ENCODE measurements at places on chromosomes 3 and 15. TPM values are rescaled to one million over a fixed set of nuclear protein-coding genes. Genes with fewer than 3 reads are reported as not detected.

The CCR8 gene
- not detected for polyA plus RNA-seq

DNA sequence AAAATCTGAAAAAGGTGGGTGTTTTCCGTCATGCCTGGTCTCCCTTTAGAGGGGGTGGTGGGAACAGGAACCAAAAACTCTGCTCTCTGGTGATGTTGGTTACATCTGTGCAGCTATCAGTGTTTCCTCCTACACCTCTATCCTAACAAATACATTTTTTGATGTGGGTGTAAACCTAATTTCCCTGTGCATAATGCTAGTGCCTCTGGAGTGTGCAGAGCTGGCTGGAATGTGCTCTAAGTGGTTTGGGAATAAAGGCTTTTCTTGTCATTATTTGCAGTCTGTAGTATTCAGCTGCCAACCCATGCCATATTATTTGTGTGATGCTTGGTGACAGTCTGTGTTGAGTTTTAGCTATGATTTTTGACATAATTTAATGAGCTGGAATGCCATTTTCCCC, 547.6 kb downstream of the NLGN1 start:
- DNase-seq, result no peak

The CAMP gene
- not detected for polyA plus RNA-seq

The GOLGA6D gene
- 0.05 TPM for polyA plus RNA-seq

- no peak for DNase-seq
Measured at GRCh38 chr15:69786136-69786701, 311.5 kb downstream of the TLE3 start.

GRCh38 chr15:92565351-92566125, 90.0 kb downstream of the FAM174B start:
- no peak for DNase-seq

DNA sequence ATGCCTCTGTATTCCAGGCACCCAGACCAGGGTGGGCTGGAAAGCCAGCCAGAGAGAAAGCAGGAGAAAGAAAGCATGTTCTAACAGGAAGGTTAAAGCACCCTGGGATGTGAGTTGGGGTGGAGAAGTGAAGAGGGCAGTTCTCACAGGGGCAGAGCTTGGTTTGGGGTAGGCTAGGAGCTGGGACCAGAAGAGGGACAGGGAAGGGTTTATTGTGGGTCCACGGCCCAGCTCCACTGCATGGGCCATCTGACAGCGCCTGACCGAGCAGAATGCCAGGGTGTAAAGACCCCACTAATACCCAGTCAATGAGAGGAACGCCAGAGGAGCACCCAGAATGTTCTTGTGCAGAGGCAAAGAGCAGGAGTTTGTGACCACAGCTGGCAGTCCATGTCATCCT, 27.1 kb upstream of the MAGEF1 start:
- DNase-seq, result no peak

DNA sequence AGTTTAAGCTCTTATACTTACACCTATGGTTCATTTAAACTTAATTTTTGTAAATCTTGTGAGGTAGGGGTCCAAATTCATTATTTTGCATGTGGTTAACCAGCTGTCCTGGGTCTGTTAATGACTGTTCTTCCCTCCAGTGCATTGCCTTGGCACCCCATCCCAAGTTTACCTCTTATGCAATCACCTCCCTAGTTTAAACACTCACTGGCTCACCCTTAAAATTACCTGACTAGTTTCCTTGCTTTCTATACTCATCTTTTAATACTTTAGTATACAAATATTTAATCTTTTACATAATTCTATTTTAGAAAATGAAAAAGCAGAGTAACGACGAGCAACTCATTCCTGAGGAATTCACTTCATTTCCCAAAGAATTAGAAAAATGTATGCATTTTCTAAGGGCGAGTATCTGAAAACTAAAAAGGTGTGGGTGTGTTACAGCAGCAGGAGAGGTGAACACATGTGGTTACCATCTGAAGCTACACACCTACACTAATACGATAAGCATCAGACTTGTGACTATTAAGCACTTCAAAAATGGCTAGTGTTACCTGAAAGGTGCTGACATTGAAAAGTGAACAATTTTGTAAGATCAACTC, 33.7 kb downstream of the TJP1 start:
- DNase-seq, result no peak

The KBTBD12 gene
- not detected for polyA plus RNA-seq

DNA sequence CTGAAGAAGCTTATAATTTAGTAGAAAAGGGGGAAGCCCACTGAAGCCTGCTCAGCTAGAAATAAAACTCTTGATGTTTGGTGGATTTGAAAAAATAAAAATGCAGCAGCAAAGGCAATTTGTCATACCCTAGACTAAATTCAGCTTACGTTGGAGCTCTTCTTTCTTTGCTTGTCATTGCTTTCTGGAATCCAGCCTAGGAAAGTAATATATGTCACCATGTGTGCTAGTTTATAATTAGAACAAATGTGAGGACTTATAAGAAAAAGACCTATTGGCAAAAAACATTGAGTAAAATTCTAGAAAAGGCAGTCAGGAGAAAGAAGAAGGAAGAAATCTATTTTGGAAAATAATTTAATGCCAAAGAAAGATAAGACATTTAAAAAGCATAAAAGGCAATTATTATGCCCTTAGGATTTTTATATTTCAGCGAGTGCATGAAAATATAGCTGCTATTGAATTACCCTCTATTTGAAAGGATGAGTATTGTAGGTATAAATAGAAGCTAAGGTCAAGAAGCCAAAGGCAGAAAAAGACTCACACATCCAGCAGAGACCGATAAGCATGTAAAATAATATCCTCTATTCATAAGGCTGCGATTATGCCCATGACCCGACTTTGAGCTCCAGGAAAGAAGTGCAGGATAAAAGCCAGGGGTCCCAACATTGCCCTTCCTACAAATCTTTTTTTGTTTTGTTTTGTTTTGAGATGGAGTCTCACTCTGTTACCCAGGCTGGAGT, 10.6 kb upstream of the BTBD1 start:
- no peak for DNase-seq

The COL8A1 gene
- not detected for polyA plus RNA-seq

The SPPL2A gene
- polyA plus RNA-seq, result 81.3 TPM

The SENP8 gene
- 1.2 TPM for polyA plus RNA-seq

The CLSTN2 gene
- 0.03 TPM for polyA plus RNA-seq

The MEF2A gene
- 15.0 TPM for polyA plus RNA-seq

DNA sequence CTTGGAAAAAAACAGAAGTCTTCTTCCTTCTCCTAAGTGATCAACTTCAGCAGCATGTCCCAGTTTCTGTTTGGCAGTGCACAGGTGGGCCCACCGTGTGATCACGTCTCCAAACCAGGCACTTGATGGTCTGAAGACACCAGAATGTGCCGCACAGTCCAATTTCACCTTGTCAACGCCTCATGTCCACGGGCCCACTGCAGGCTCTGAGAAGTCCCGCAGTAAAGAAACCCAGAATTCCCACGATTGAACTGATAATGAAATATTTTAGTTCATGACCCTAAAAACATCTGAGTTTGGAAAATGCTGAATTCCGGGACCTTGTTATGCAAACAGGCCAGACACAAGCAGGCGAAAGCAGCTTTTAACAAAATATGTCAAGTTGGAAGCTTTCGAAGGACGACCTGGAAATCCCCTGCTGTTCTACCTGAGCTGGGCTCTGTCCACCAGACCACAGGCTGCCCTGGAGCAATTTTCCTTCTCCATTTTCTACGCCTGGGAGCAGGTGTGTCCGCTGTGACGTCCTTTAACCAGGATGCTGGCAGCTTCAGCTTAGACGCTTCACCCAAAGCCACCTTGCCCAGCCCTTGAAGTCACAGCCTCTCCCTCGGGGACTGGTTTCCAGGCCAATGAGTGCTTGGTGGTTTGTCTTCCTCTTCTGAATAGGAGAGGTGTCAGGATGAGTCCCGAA, 167.8 kb upstream of the IQSEC1 start:
- DNase-seq, result no peak

The GPR62 gene
- polyA plus RNA-seq, result 0.05 TPM

DNA sequence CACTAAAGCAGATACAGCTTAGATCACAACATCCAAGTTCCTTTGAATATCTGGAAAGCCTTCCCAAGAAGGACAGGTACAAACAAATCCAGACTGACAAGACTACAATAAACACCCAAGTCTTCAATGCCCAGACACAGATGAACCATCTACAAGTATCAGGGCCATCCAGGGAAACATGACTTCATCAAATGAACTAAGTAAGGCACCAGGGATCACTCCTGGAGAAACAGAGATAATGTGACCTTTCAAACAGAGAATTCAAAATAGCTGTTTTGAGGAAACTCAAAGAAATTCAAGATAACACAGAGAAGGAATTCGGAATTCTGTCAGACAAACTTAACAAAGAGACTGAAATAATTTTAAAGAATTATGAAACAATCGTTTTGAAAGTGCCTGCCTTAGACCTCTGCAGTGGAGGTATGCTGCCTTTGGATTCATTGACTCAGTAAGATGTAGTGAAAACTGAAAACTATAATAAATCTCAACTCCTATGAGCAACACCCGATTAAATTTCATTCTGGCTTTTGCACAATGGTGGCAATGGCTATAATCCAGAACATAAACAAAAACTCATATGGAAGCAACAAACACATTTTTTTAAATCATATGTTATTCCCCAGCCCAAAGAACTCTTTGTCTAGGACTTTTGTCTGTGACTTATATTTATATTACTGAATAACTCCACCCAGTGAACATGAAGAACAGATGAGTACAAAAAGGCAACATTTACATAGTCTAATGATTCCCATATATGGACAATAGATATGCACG, 12.6 kb upstream of the COL8A1 start:
- DNase-seq, result no peak

GRCh38 chr3:69309814-69310213, 76.1 kb downstream of the FRMD4B start:
- peak; percentile 60 for DNase-seq

DNA sequence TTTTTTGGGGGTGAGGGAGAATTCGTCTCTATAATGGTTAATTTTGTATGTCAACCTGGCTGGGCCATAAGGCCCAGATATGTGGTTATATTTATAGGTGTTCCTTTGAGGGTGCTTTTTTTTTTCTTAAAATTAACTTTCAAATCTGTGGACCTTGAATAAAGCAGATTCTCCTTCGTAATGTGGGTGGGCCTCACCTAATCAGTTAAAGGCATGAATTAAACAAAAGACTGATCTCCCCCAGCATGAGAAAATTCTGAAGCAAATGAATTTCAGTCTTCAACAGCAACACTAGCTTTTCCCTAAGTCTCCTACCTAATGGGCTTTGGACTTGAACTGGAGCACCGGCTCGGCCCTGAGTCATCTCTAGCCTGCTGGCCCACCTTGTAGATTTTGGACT, 77.4 kb downstream of the GMNC start:
- DNase-seq, result no peak

DNA sequence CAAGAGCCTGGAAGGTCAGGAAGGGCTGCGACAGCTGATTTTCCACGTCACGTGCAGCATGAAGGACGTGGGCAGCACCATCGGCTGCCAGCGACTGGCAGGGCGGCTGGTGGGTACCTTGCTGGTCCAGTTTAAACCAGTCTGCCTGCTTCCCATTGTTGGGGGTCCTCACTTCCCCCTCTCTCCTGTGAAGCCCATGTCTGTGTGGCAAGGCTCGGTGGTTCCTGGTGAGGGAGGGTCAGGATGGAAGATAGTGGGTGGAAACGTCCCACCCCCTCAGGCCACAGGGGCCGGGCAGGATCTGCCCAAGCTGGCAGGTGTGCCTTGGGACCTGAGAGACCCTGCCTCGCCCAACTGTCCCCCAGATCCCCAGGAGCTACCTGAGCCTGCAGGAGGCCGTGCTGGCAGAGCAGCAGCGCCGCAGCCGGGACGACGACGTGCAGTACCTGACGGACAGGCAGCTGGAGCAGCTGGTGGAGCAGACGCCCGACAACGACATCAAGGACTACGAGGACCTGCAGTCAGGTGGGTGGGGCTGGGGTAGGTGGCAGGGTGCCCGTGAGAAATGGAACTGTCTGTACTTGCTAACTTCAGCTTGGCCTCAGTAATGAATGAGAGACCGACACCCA, 108.2 kb downstream of the LRRK1 start:
- DNase-seq, result no peak

GRCh38 chr3:11588755-11589154, 55.0 kb downstream of the VGLL4 start:
- no peak for DNase-seq
